ENCODE measurements at places on chromosomes 7 and 10. TPM values are rescaled to one million over a fixed set of nuclear protein-coding genes. Genes with fewer than 3 reads are reported as not detected.
A peak's percentile ranks its signal among the peaks of the same experiment; 100 is the strongest.

FAM53B gene
- total RNA-seq = 19.6 TPM

TRPV5 gene
- not detected for total RNA-seq

GRCh38 chr10:93876381-93876780, 17.4 kb upstream of the SLC35G1 start:
- no peak for DNase-seq

DNA sequence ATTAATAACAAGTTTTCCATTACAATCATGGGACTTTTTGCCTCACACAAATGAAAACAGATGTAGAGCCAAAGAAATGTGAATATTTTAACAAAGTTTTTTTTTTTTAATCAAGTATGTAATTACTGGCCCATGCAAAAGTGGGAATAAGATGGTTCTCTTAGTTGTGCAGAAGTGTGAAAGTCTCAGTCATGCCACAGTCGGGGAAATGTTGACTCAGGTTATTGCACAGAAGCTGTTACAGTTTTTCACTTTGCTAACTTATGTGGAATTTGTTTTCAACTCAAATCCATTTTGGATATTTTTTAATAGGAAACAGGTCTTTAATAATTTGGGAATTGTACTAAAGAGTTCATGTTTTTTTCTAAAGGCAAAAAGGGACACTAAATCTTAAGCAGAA, 44.0 kb upstream of the CAV2 start:
- no peak for DNase-seq

- no peak for DNase-seq
Observed at GRCh38 chr7:17103170-17103569, 195.3 kb upstream of the AHR start.

DNA sequence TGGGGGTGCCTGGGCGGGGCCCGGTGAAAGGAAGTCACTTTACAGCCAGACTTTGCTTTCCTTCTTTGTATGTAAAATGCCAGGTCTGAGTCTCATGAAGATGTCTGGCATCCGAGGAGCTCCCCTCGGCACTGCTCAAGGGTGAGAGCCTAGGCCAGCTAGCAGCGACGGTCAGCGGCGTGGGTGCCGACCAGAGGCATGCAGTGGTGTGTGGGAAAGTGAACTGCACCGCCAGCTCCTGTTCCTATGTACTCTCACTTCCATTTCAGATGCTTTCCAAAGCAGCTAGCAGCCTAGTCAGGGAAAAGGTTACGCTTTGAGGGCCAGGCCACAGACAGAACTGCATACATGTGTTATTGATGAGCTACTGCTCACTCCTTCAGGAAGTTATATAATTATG, 172.8 kb downstream of the ZMYND11 start:
- DNase-seq = no peak

GRCh38 chr10:127133225-127133624, 63.2 kb downstream of the INSYN2A start:
- DNase-seq = no peak

- DNase-seq = peak; percentile 27
Observed at GRCh38 chr7:18590744-18591340, 95.3 kb downstream of the HDAC9 start.

DNA sequence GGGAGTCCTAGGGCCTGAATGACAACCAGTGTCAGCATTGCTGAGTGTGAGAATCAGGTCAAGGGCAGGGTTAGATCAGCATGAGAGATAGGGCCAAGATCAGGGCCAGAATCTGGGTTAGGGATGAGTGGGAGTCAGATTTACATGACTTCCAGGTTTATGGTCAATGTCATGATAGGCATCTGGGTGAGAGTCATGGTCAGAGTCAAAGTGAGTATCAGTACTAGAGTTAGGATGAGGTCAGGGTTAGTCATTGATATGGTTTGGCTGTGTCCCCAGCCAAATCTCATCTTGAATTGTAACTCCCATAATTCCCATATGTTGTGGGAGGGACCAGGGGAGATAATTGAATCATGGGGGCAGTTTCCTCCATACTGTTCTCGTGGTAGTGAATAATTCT, 12.3 kb downstream of the MRPS24 start:
- DNase-seq = no peak

DNA sequence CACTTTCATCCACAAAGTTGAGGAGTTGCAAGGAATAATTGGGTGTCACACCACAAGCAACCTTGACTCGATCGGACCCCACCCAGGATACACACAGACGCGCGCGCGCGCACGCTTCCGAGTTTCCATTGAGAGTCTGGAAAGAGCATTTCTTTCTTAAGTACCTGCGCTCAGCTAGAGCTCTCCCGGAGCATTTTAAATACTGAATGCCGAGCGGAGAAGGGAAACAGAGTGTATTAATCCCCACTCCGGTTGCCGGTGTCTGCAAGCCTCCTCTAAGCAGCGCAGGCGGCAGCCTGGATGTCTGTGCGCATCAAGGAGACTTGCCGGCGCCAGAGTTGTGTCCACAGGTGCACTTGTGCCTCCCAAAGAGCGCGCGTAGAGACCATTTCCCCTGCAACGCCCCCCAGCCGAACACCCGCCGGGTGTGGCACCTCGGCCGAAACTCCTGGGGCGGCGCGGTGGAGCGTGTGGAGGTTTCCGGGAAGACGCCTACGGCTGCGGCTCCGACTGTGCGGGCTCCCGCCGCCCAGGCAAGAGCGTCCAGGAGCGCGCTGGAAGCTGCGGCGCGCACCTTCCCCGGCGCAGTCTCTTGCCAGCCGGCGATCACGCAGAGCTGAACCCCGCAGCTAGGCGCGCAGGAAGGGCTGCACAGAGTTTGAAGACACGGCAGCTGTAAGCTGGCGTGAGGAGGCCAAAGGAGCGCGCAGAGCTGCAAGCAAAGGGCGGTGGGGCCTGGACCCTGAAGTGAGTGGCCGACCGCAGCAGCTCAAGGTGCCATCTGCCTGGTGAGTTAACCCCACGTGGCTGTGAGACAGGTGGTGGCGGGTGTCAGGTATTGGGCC, 1.1 kb upstream of the FEZF1 start:
- DNase-seq = peak; percentile 26

GRCh38 chr10:43396061-43396927, 12.7 kb downstream of the HNRNPF start:
- DNase-seq = no peak

GRCh38 chr10:76160446-76161300, 729.2 kb downstream of the LRMDA start:
- DNase-seq = no peak

GRCh38 chr7:128937647-128938543, at the start of gene IRF5:
Gene IRF5 (plus strand): TSS chr7:128937927. CDS start chr7:128942082, 4,155 bp downstream.
- peak; percentile 15 for DNase-seq

All from HCT116 (cell line).